Mesothelial cell of epicardium (in vitro differentiated cells): ENCODE measurements at places on chromosomes 4 and X.
A peak's percentile ranks its signal among the peaks of the same experiment; 100 is the strongest.

DNA sequence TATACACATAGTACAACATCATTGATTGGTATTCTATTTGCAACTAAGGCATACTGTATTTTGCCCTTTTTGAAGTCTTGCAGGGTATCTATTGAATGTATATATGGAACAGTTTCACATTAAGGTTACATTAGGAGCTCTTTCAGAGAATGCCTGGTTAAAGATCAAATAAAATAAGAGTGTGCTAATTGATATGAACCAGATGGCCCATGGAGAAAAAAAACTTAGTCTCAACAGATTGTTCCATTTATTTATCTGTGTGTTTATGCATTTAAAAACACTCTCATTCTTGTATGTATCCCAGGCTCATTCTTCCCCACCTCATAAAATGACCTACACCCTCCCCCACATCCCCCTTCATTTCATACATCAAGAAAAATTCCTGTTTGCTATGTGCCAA is 35.2 kb upstream of the GRIA2 start:
- DNase-seq = no peak
- H3K27me3 ChIP-seq = no peaks in the 10 kb centered on the region
- H3K4me1 ChIP-seq = peaks cover 11% of the 10 kb centered on the region
- H3K4me3 ChIP-seq = no peak overlapping the region
- peak overlapping the region; percentile 79 for H3K27ac ChIP-seq

- no peaks in the 10 kb centered on the region for H3K36me3 ChIP-seq
- H3K27me3 ChIP-seq = no peaks in the 10 kb centered on the region
- H3K4me3 ChIP-seq = no peak overlapping the region
- H3K27ac ChIP-seq = peak overlapping the region; percentile 34
- peaks cover 9% of the 10 kb centered on the region for H3K4me1 ChIP-seq
- DNase-seq = no peak
Measured at GRCh38 chrX:110341189-110342035, 17.2 kb upstream of the RTL9 start.

GRCh38 chr4:86596807-86597206 is 2.7 kb downstream of the PTPN13 start:
- DNase-seq = no peak
- peak overlapping the region; percentile 72 for H3K27ac ChIP-seq
- peaks cover 38% of the 10 kb centered on the region for H3K4me1 ChIP-seq
- H3K27me3 ChIP-seq = no peaks in the 10 kb centered on the region

- no peak overlapping the region for H3K4me3 ChIP-seq
- no peaks in the 10 kb centered on the region for H3K36me3 ChIP-seq
- H3K27me3 ChIP-seq = no peaks in the 10 kb centered on the region
- H3K4me1 ChIP-seq = no peaks in the 10 kb centered on the region
Measured at GRCh38 chrX:43333543-43333942, 322.6 kb upstream of the MAOA start.

- H3K36me3 ChIP-seq = peaks cover 18% of the 10 kb centered on the region
- peak; percentile 83 for DNase-seq
- peaks cover 49% of the 10 kb centered on the region for H3K4me1 ChIP-seq
Measured at GRCh38 chr4:52861879-52862616, at the start of gene RASL11B. TSS of gene RASL11B (plus strand) at chr4:52862317. CDS start at chr4:52862508, 191 bp downstream.

- peaks cover 30% of the 10 kb centered on the region for H3K4me1 ChIP-seq
- H3K27ac ChIP-seq = no peak overlapping the region
- H3K4me3 ChIP-seq = no peak overlapping the region
- no peaks in the 10 kb centered on the region for H3K27me3 ChIP-seq
- DNase-seq = no peak
Measured at GRCh38 chrX:68902706-68903504, 74.1 kb downstream of the EFNB1 start.

DNA sequence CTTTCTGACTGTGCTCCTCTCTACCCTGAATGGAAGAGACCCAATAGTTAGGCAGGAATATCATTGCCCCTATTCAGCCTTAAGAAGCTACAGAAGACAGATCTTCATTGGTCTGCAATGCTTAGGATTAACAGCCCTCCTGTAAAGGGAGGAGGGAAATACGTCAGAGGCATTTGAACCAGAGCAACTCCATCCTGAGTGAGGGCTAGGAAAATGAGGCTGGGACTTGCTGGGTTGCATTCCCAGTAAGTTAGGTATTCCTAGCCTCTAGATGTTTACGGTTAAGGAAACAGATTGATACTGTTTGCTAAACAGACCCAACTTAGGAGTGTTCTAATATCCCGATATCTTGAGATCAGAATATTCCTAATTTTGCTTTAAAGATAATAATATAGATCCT is 63.5 kb downstream of the PCDH18 start:
- peaks cover 22% of the 10 kb centered on the region for H3K36me3 ChIP-seq
- H3K4me3 ChIP-seq = no peak overlapping the region
- no peak overlapping the region for H3K27ac ChIP-seq
- H3K4me1 ChIP-seq = peaks cover 23% of the 10 kb centered on the region
- DNase-seq = no peak

- no peak for DNase-seq
- H3K36me3 ChIP-seq = no peaks in the 10 kb centered on the region
- no peaks in the 10 kb centered on the region for H3K4me1 ChIP-seq
- H3K27ac ChIP-seq = no peak overlapping the region
- H3K27me3 ChIP-seq = no peaks in the 10 kb centered on the region
Measured at GRCh38 chrX:97096385-97096784, 212.7 kb downstream of the RPA4 start.

DNA sequence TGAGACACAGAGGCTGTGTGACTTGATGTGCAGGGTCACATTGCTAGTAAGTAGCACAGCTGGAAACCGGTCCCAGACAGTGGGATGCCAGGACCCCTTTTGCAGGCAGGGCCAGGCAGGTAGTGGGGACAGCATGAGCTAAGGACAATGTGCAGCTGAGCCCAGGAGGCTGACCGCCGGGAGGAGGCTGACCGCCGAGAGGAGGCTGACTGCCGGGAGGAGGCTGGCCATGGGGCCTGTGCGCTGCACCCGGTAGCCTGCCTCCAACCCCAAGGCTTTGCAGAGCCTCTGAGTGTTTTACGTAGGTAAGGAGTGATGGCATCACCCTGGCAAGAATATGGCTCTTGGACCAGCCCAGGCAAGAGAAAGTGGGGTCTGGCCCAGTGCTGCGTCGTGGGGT is 58.9 kb downstream of the TBC1D14 start:
- H3K4me1 ChIP-seq = peaks cover 9% of the 10 kb centered on the region
- no peak overlapping the region for H3K4me3 ChIP-seq
- H3K27ac ChIP-seq = no peak overlapping the region
- no peak for DNase-seq

GRCh38 chr4:48109413-48110263 is 24.4 kb downstream of the TXK start:
- H3K36me3 ChIP-seq = no peaks in the 10 kb centered on the region
- H3K27ac ChIP-seq = no peak overlapping the region
- H3K4me3 ChIP-seq = no peak overlapping the region
- DNase-seq = no peak

GRCh38 chrX:37541991-37542390 is 29.5 kb upstream of the LANCL3 start:
- H3K36me3 ChIP-seq = no peaks in the 10 kb centered on the region
- no peak overlapping the region for H3K27ac ChIP-seq
- DNase-seq = no peak
- no peaks in the 10 kb centered on the region for H3K27me3 ChIP-seq

DNA sequence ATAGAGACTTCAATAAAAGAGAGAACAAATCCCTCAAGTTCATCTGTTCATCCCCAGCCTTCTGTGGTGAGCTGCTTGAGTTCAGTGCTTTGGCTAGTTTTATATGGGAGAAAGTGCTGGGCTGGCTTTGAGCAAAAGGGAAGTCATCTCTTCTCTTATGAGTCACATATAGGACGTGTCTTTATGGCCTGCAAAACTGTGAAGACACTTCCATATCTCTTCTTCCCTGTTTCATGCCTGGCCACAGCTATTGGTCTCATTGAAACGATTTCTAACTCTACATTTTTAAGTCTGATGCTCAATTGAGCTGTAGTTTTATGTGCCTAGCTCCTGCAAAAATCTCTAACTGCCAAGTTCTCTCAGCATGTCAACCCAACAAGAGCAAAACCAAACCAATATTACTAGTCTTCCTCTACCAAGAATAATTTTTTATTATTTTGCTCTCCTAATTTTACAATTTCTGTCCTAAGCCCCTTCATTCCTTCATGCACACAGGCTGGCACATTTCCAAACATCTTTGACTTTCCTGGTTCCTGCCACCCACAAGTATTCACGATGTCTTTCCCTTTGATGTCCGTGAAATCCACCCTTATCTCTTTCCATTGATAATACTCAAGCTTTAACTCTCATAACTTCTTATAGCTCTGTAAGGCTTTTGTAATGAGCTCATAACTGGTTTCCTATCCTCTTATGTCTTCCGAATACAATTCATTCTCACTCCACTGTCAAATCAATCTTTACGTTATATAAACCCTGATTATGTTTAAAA is 165.3 kb downstream of the BTC start:
- no peak overlapping the region for H3K4me3 ChIP-seq
- DNase-seq = no peak
- peaks cover 4% of the 10 kb centered on the region for H3K4me1 ChIP-seq
- no peak overlapping the region for H3K27ac ChIP-seq
- peaks cover 55% of the 10 kb centered on the region for H3K27me3 ChIP-seq

- H3K4me1 ChIP-seq = peaks cover 8% of the 10 kb centered on the region
- H3K27me3 ChIP-seq = no peaks in the 10 kb centered on the region
- H3K27ac ChIP-seq = no peak overlapping the region
- DNase-seq = no peak
Measured at GRCh38 chr4:146520896-146521540, 722 bp downstream of the SLC10A7 start.

GRCh38 chrX:100964362-100964761 is 5.1 kb upstream of the ARL13A start:
- H3K27ac ChIP-seq = no peak overlapping the region
- H3K27me3 ChIP-seq = no peaks in the 10 kb centered on the region
- H3K4me3 ChIP-seq = no peak overlapping the region
- no peaks in the 10 kb centered on the region for H3K4me1 ChIP-seq

- peaks cover 94% of the 10 kb centered on the region for H3K27me3 ChIP-seq
- DNase-seq = no peak
- no peak overlapping the region for H3K27ac ChIP-seq
- no peaks in the 10 kb centered on the region for H3K36me3 ChIP-seq
- peaks cover 23% of the 10 kb centered on the region for H3K4me1 ChIP-seq
Measured at GRCh38 chrX:17375367-17375636, 302 bp downstream of the NHS start.

GRCh38 chrX:133251204-133251603 is 33.0 kb upstream of the TFDP3 start:
- H3K27ac ChIP-seq = no peak overlapping the region
- peaks cover 23% of the 10 kb centered on the region for H3K4me1 ChIP-seq
- no peaks in the 10 kb centered on the region for H3K27me3 ChIP-seq
- no peak overlapping the region for H3K4me3 ChIP-seq
- DNase-seq = no peak

GRCh38 chr4:4386736-4387392 is at the start of gene NSG1:
TSS of gene NSG1 (plus strand) at chr4:4387102. CDS start at chr4:4387630, 528 bp downstream.
- H3K27me3 ChIP-seq = peaks cover 53% of the 10 kb centered on the region
- peaks cover 9% of the 10 kb centered on the region for H3K4me1 ChIP-seq
- DNase-seq = peak; percentile 56
- peak within 1 kb of the TSS; percentile 25 for H3K27ac ChIP-seq
- peak within 1 kb of the TSS; percentile 82 for H3K4me3 ChIP-seq

DNA sequence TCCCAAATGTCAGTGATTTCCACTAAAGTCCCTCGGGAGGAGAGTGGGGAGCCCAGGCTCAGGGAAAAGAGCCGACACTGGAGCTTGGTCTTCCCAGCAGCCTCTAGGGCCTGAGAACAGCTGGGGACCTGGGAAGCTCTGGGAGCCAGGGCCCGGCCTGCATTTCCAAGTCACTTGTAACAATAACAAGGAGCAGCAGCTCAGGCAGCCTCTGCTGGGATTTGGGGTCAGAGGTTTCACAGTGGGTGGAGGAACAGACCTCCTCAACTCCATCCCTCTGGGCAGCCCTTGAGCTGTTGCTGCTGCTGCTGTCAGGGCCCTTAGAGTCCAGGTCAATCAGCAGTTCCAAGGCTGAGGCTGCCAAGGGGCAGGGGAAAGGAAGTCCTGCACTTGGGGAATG is 11.1 kb downstream of the STARD8 start:
- H3K4me1 ChIP-seq = peaks cover 10% of the 10 kb centered on the region
- H3K36me3 ChIP-seq = no peaks in the 10 kb centered on the region
- DNase-seq = no peak
- H3K27ac ChIP-seq = peak overlapping the region; percentile 28
- H3K4me3 ChIP-seq = no peak overlapping the region

- H3K27me3 ChIP-seq = peaks cover 44% of the 10 kb centered on the region
- no peaks in the 10 kb centered on the region for H3K4me1 ChIP-seq
- no peak overlapping the region for H3K27ac ChIP-seq
- no peak for DNase-seq
- H3K4me3 ChIP-seq = no peak overlapping the region
- H3K36me3 ChIP-seq = no peaks in the 10 kb centered on the region
Measured at GRCh38 chr4:77501851-77502250, 103.8 kb upstream of the CXCL13 start.

DNA sequence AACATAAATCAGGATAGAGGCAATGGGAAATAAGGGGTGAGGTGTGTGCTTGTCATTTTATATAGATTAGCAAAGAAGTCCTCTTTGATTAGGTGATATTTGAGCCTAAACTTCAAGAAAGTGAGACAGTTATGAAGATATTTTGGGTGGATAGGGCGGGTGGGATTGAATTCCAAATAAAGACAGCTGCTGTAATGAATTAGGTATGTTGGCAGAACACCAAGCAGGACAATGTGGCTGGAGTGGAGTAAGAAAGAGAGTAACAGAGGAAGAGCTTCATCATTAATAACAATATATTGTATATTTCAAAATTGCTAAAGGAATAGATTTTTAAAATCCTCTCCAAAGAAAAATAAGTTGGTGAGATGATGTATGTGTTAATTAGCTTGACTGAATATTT is 91.0 kb upstream of the CENPE start:
- no peaks in the 10 kb centered on the region for H3K27me3 ChIP-seq
- H3K4me1 ChIP-seq = peaks cover 3% of the 10 kb centered on the region

GRCh38 chr4:173448103-173448502 is 49.2 kb upstream of the SCRG1 start:
- H3K4me1 ChIP-seq = peaks cover 12% of the 10 kb centered on the region
- peaks cover 7% of the 10 kb centered on the region for H3K36me3 ChIP-seq
- DNase-seq = no peak
- H3K4me3 ChIP-seq = no peak overlapping the region
- peaks cover 2% of the 10 kb centered on the region for H3K27me3 ChIP-seq
- no peak overlapping the region for H3K27ac ChIP-seq

DNA sequence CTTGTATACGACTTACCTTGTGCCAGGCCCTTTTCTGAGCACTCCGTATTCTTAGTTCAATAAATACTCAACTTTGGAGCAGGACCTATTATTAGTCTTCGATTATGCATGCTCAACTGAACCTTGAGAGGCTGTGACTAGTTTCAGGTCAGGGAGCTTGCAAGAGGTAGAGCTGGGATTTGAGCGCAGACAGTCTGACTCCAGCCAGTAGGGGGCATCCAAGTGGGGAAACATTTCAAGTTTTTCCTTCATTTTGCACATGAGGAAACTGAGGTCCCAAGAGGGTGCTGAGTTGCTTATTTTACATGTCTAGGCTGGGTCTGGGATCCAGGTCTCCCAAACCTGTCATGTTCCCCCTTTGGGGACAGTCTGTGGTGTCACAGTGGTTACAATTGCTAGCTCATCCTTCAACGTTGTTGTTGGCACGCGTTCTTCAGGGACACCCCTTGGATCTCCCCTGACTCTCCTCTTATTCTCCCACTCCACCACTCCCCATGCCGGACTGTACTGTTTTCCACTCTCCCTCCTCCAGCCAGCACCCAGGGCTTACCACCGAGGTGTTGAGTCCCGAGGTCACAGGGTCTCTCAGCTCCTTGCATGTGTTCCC is 6.7 kb upstream of the PRICKLE3 start:
- peaks cover 11% of the 10 kb centered on the region for H3K4me1 ChIP-seq
- no peak for DNase-seq
- H3K27ac ChIP-seq = no peak overlapping the region
- peak overlapping the region; percentile 17 for H3K4me3 ChIP-seq
- peaks cover 8% of the 10 kb centered on the region for H3K27me3 ChIP-seq
- H3K36me3 ChIP-seq = no peaks in the 10 kb centered on the region
